ENCODE measurements at places on chromosomes 3 and 15. TPM values are rescaled to one million over a fixed set of nuclear protein-coding genes. Genes with fewer than 3 reads are reported as not detected.

The MITF gene
- total RNA-seq = not detected

GRCh38 chr3:143720381-143720780 lies 127.9 kb downstream of the SLC9A9 start:
- no peak overlapping the region for H3K27ac ChIP-seq
- no peaks in the 10 kb centered on the region for H3K27me3 ChIP-seq
- H3K36me3 ChIP-seq = peaks cover 2% of the 10 kb centered on the region
- H3K4me3 ChIP-seq = no peak overlapping the region
- no peaks in the 10 kb centered on the region for H3K4me1 ChIP-seq
- no peak for DNase-seq

GRCh38 chr15:37880009-37880834 lies 54.2 kb upstream of the TMCO5A start:
- no peak overlapping the region for H3K27ac ChIP-seq
- no peak overlapping the region for H3K4me3 ChIP-seq
- H3K4me1 ChIP-seq = no peaks in the 10 kb centered on the region

- H3K27me3 ChIP-seq = peaks cover 46% of the 10 kb centered on the region
- no peaks in the 10 kb centered on the region for H3K36me3 ChIP-seq
- no peak overlapping the region for H3K4me3 ChIP-seq
- peaks cover 18% of the 10 kb centered on the region for H3K4me1 ChIP-seq
Measured at GRCh38 chr3:125213946-125214542, 1.5 kb upstream of the SLC12A8 start.

GRCh38 chr3:170760174-170760526 lies 109.8 kb downstream of the RPL22L1 start:
- H3K36me3 ChIP-seq = no peaks in the 10 kb centered on the region
- H3K27me3 ChIP-seq = no peaks in the 10 kb centered on the region
- no peak overlapping the region for H3K4me3 ChIP-seq
- no peaks in the 10 kb centered on the region for H3K4me1 ChIP-seq

The RTP1 gene
- total RNA-seq = not detected

GRCh38 chr3:45890405-45890804 lies 4.1 kb downstream of the CCR9 start:
- no peak overlapping the region for H3K27ac ChIP-seq
- peaks cover 58% of the 10 kb centered on the region for H3K27me3 ChIP-seq
- peak overlapping the region; percentile 53 for H3K4me3 ChIP-seq
- H3K4me1 ChIP-seq = peaks cover 33% of the 10 kb centered on the region
- H3K36me3 ChIP-seq = peaks cover 6% of the 10 kb centered on the region
- no peak for DNase-seq

- H3K27me3 ChIP-seq = no peaks in the 10 kb centered on the region
- peaks cover 20% of the 10 kb centered on the region for H3K36me3 ChIP-seq
- no peak overlapping the region for H3K27ac ChIP-seq
- H3K4me1 ChIP-seq = no peaks in the 10 kb centered on the region
- H3K4me3 ChIP-seq = no peak overlapping the region
Measured at GRCh38 chr15:76737573-76737972, 167.6 kb downstream of the SCAPER start.

The DUOXA2 gene
- total RNA-seq = not detected

DNA sequence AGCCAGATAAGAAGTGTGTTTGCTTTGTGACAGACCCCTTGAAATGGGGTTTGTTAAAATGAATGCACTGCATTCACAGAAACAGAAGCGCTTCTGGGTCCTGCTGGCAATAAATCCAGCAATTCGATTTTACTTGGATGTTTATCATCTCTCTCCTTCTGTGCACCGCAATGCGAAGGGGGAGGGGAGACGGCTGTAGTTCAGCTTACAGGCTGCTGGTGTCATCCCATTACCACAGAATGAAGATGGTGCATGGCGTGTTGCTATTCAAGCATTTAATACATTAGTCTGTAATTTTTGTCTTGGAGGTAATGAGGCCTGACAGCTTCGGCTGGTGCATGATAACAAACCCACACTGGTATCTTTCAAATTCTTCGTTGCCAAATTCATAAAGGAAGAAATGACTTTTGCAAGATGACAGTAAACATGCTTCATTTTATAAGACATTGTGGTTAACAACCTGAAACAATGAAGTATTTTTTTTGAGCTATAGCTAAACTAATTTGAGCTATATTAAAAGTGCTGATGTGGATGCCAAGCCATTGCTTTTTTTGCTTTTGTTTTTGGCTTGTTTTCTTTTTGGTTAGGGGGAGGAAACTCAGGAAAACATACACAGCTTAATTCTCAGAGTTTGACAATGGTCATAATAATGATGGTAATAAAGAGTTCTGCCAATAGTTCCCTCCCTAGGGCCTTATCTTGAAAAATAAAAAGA lies 418.3 kb downstream of the OTOL1 start:
- no peak overlapping the region for H3K27ac ChIP-seq
- no peak for DNase-seq
- no peak overlapping the region for H3K4me3 ChIP-seq
- no peaks in the 10 kb centered on the region for H3K4me1 ChIP-seq
- H3K27me3 ChIP-seq = no peaks in the 10 kb centered on the region
- H3K36me3 ChIP-seq = no peaks in the 10 kb centered on the region

GRCh38 chr3:117603097-117603496 lies 893.5 kb downstream of the TUSC7 start:
- H3K27ac ChIP-seq = no peak overlapping the region
- no peaks in the 10 kb centered on the region for H3K4me1 ChIP-seq
- no peak for DNase-seq
- H3K36me3 ChIP-seq = no peaks in the 10 kb centered on the region
- H3K27me3 ChIP-seq = no peaks in the 10 kb centered on the region

DNA sequence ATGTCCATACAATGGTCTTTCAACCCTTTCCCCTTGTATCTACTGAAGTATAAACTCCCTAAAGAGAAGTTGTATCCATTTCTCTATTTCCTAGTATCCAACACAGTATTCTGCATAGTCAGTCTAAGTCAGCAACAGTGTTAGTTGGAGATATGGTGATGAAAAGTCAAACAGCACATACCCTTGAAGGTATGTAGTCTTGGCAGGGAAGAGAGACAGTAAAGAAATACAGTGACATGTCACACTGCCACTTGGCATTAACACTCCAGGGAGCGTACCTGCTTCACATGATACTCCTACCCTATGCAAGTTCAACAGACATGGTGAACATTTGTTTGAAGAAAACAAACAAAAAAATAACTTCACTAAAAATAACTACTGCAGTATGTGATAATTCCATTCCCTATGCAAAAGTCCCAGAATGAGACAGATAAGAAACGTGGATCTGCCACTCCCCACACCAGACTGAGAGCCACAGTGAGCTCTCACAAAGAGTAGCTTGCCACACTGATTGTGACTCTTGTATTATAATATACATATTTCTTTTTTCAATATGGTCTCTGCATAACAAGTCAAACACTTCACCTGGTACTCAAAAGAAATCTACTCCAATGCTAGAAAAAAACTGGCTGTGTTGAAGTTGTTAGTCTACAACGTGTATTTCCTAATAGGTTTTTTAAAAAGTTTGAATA lies 5.9 kb downstream of the PDCD10 start:
- H3K27ac ChIP-seq = no peak overlapping the region
- no peak for DNase-seq
- no peak overlapping the region for H3K4me3 ChIP-seq
- peaks cover 46% of the 10 kb centered on the region for H3K4me1 ChIP-seq
- no peaks in the 10 kb centered on the region for H3K27me3 ChIP-seq

DNA sequence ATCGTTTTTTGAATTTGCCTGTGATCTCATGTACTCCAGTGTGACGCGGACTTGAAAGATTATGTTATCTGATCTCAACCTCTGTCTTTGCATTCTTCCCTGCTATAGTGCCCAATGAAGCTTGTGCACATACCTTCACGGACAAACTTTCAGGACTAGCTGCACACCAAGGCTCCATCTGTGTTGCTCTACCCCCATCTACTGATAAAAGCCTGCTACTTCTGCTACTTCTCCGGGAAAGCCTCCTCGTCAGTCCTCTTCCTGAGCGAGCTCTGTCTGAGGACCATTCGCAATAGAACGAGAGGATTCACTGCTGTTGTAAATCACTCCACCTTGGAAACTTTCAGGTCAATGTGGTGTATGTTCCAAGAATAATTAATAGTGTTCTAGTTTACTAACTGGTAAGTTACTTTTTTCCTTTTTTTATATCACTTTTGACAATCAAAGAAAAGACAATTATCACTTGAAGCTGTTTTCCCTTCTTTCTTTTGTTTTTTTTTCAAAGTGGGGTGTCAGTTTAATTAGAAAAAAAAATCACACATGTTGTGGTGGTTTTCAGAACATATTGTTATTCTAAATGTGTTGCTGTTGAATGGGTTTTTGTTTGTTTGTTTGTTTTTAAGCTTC lies 217.6 kb downstream of the ARRDC4 start:
- DNase-seq = peak; percentile 47
- H3K4me1 ChIP-seq = no peaks in the 10 kb centered on the region
- H3K4me3 ChIP-seq = no peak overlapping the region
- no peaks in the 10 kb centered on the region for H3K36me3 ChIP-seq

The GALNT15 gene
- total RNA-seq = not detected

The WDR72 gene
- total RNA-seq = not detected

The TLR9 gene
- total RNA-seq = 0.79 TPM

- H3K36me3 ChIP-seq = peaks cover 92% of the 10 kb centered on the region
- H3K4me3 ChIP-seq = peak overlapping the region; percentile 45
- H3K27ac ChIP-seq = peak overlapping the region; percentile 94
- H3K4me1 ChIP-seq = peaks cover 79% of the 10 kb centered on the region
Measured at GRCh38 chr3:111616417-111617105, 21.4 kb upstream of the ZBED2 start.

- no peak overlapping the region for H3K27ac ChIP-seq
- H3K27me3 ChIP-seq = no peaks in the 10 kb centered on the region
- no peaks in the 10 kb centered on the region for H3K4me1 ChIP-seq
- DNase-seq = no peak
Measured at GRCh38 chr3:77648214-77648613, 608.3 kb downstream of the ROBO2 start.

DNA sequence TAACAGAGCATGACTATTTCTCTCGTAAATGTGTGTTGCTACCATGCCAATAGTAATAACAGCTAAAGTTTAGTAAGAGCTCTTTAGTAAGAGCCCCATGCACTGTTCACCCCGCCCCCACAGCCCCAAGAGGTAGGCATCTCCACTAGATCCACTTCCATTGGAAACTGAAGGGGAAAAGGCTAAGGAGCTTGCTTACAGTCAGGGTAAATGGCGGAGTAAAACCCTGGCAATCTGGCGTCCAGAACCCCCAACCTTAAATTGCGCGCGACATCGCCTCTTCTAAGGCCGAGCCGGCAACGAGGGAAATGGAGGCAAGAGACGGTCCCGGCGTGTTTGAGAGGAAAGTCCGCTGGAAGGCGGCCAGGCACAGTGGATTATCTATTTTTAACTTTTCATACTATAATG lies 654 bp upstream of the C3orf38 start:
- H3K27me3 ChIP-seq = no peaks in the 10 kb centered on the region
- H3K27ac ChIP-seq = peak overlapping the region; percentile 96
- no peak for DNase-seq
- H3K4me3 ChIP-seq = peak overlapping the region; percentile 89
- peaks cover 15% of the 10 kb centered on the region for H3K36me3 ChIP-seq

The CFAP161 gene
- total RNA-seq = not detected

The SPSB4 gene
- total RNA-seq = not detected

The RYR3 gene
- total RNA-seq = not detected

DNA sequence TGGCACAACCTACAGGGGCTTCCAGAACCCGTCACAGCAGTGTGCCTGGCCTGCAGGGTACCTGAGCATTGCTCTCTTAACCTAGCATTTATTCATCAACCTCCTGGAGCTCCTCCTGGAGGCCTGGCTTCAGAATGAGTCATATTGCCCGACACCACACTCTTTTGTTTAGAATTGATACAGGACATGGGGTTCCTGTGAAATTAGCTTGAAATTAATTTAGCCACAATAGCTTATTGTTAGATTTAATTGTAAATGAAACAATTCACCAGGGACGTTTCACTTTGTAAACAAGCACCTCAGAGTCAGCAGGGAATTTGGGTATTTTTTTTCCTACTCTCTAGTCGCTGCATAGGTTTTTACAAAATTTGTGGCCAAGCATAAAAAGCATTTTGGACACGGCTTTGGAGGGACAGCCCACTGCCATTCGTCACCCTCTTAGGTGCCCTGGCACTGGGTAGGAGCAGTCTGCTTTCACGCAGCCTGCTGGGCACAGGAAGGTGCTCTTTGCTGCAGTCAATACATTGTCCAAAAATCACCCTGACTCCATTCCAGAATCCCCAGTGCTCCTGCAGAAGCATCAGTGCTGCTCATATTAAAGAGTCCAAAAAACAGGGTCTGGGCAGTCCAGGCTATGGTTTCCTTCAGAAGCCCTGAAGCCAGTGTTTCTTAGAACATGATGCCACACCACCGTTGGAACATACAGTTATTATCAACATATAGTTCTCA lies 60.8 kb upstream of the MEF2A start:
- H3K4me1 ChIP-seq = peaks cover 86% of the 10 kb centered on the region
- H3K27me3 ChIP-seq = no peaks in the 10 kb centered on the region
- peak; percentile 50 for DNase-seq
- H3K27ac ChIP-seq = no peak overlapping the region
- no peak overlapping the region for H3K4me3 ChIP-seq
- H3K36me3 ChIP-seq = no peaks in the 10 kb centered on the region

DNA sequence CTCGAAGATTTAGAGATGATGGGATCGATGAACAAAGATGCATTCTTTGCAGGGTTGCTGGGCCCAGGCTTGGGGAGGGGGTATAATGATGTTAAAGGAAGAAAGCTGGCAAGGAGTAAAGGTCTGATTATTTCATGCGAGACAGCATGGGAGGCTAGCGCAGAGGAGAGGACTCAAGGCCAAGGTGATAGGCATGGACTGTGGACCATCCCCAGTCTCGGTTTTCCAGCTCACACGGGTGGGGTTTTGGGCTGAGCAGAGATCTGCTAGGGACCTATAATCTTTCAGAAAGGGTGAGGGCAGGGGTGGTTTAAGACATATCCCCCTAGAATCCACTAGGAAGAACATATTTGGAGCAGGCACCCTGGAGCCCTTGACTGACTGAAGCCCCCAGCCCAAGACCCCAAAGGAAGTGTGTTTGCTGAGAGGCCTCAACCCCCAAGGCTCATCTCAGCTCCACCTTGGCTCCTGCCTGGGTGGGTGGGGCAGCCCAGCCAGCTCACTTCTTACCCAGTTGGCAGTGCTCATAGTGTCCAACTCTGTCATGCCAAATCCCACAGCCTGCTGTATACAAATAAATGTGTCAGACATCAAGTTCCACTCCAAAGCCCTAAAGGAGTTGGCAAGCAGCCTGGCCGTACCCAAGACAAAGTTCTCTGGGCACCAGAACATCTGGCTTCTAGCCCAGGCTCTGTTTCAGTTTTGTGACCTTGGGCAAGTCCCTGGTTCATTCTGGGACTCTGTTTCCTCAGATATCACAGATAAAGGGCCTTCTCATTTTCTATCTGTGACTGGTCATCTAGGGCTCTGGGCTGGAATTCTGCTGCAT lies 17.9 kb downstream of the ACSBG1 start:
- no peak for DNase-seq
- H3K27ac ChIP-seq = no peak overlapping the region
- H3K4me1 ChIP-seq = no peaks in the 10 kb centered on the region
- H3K4me3 ChIP-seq = no peak overlapping the region
- H3K27me3 ChIP-seq = peaks cover 15% of the 10 kb centered on the region

The MLF1 gene
- 0.53 TPM for total RNA-seq

DNA sequence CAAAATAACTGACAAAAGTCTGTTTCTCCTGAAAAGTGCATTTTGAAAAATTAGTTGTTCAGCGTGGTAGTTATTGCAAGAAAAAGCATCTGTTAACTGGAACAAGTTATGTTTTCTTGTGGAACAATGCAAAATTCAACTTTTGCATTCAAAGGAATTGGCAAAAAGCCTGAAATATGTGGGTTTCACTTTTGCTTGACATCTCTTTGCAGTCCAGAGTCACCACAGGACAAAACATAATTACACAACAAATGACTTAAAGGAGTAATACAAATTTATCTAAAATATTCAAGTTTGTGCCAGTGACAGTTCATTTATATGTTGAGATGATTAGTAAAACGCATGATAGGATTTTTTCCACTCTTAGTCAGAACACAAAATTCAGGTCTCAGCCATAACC lies 96.3 kb upstream of the P2RY1 start:
- no peak for DNase-seq
- peaks cover 19% of the 10 kb centered on the region for H3K4me1 ChIP-seq
- peaks cover 26% of the 10 kb centered on the region for H3K27me3 ChIP-seq

The GHSR gene
- not detected for total RNA-seq

The RPS17 gene
- 1,755 TPM for total RNA-seq

Measured in activated CD8-positive, alpha-beta T cell treated with anti-CD3 and anti-CD28 coated beads, Interleukin-2, amount 10 ng/mL, durations not matched to agents 7 days and 5 days (primary cell).